Amygdala (tissue), 56 donors: ENCODE measurements at places on chromosomes 5 and 9.

DNA sequence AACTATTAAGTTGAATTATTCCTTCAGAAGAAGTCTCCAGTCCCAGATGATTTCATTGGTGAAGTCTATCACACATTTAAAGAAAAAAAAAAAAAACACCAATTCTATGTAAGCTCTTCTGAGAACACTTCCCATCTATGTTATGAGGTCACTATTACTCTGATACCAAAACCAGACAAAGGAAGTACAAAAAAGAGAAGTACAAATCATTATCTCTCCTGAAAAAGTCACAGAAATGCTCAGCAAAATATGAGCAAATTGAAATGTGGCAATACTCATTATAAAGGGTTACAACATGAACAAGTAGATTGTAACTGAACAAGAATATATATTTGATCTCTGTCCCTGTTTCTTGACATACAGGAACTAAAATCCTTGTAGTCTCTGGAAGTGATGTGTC lies 280.4 kb downstream of the TLE1 start:
- DNase-seq: no peak

DNA sequence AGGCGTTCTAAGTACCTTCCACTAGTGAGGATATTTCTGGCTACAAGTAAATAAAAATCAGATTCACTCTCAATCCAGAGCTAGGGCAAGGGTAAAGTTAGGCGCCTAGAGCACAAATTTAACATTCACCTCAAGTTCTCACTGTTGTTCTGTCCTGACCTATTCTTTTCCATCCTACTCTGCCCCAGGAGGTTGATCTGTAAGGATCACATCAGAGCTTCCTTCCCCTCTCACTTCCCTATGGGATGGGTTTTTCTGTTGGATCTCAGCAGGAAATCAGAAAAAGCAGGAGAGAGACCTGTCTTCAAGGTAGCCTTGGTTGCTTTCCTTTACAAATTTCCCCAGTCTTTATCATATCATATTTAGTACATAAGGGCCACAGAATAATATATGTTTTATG lies 316.7 kb downstream of the GABRG2 start:
- no peak for DNase-seq

GRCh38 chr9:91562416-91562815 lies 138.8 kb upstream of the NFIL3 start:
- no peak for DNase-seq

- DNase-seq: no peak
Observed at GRCh38 chr9:120378680-120379079, 201.3 kb downstream of the CDK5RAP2 start.

DNA sequence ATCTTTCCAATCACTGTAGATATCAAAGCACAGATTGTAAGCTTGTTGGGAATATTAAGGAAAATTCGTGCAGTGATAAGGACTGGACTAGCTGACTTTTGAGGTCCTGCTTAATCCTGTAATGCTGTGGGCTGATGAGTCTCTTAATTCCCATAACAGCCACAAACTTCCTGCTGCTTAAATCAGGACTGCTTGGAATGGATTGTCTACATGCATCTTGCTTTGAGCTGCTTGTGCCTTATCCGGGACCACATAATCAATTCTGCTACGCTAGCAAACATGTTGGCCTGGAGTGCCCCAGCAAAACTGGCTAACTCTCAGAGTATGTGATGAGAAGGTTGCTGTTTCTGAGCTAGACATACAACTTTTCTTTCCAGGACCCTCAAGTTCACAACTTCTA lies 79.6 kb downstream of the SNCAIP start:
- DNase-seq: no peak

- DNase-seq: no peak
Observed at GRCh38 chr5:137113161-137113560, 386.0 kb downstream of the SPOCK1 start.

DNA sequence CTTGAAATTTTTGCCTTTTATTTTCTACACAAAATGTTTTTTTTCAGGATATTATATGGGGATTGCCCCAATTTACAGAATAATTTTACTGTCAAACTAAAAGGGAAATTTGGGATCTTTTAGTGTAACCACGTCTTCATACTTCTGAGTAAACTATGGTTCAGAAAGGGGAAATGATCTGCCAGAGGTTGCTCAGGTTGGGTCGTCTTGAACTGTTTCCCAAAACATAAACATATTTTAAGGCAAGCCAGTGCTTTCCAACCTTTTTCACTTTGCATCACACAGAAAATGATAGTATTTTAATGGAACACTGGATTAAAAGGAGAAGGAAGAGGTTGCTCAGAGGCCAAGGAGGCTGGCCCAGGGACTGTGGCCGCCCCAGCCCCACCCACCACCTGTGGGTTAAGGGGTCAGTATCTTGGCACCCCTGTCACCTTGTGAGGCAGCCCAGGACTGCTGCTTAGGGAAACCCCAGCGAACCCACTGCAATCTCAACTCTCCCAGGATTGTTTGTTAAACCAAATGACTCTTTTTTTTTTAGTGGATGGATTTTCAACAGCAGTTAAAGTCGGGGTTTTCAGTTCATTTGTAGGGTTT lies 142.7 kb upstream of the DHFR start:
- DNase-seq: no peak

- no peak for DNase-seq
Observed at GRCh38 chr5:93583768-93584595, 960 bp downstream of the NR2F1 start.

DNA sequence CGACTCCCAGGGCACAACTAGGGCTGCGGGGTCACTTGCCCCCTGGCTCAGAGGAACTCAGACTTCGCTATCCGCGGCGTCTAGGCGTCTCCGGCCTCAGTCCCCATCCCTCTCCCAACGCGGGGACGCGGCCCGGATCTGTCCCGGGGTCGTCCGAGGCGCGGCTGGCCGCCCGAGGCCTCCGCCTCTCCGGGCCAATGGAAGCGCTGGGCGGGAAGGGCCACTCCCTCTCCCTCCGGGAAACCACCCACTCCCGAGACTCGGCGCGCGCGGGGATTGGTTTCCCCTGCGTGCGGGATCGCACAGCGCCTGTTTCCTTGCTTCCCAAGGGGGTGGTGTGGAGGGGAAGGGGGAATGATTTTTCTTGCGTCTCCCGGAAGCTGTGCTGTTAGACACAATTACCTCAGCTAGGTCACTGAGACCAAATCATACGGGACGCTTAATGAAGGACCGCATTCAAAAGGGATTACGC lies 38.3 kb downstream of the NR2F1 start:
- peak; percentile 82 for DNase-seq

DNA sequence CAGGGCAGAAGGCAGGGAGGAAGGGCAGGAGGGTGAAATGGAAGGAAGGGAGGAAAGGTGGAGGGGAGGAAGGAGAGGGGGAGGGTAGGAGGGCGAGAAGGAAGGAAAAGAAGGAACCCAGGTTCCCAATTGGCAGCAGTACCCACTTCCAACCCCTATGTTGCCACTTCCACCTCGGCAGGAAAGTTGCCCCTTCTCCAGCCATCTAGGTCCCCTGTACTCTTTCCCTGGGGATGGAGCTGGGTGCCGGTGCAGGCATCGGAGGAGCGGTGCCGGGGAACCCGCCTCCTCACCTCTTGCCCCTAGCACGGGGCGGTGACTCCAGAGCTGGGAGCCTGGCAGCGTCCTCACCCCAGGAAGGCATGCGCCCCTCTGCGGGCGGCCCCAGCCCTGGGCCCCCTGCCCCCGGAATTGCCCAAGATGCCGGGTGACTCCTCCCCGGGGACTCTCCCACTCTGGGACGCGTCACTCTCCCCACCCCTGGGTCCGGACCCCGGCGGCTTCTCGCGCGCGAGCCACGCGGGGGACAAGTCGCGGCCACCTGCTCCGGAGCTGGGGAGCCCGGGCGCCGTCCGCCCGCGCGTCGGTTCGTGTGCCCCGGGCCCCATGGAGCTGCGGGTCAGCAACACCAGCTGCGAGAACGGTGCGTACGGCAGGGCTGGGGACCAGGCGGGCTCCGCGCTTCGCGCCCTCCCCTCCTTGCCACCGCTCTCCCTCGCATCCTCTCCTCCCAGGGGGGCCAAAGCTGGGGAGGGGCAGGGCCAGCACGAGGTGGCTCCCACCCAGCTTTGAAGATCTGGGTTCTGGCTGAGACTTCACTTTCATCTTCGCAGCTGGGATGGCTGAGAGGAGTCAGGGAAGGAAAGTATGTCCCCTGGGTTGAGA lies at the start of gene NIPAL4:
Gene NIPAL4 (plus strand): TSS at position 499 of the 885 bp plus-strand sequence. CDS start 108 bp downstream, at position 607.
- no peak for DNase-seq

- no peak for DNase-seq
Observed at GRCh38 chr5:122738088-122738487, 36.8 kb upstream of the SNX2 start.

- no peak for DNase-seq
Observed at GRCh38 chr9:5561828-5562488, 51.6 kb downstream of the PDCD1LG2 start.

- no peak for DNase-seq
Observed at GRCh38 chr5:137572042-137572695, 73.0 kb upstream of the SPOCK1 start.

- DNase-seq: no peak
Observed at GRCh38 chr5:102819634-102820033, 64.5 kb downstream of the PAM start.

DNA sequence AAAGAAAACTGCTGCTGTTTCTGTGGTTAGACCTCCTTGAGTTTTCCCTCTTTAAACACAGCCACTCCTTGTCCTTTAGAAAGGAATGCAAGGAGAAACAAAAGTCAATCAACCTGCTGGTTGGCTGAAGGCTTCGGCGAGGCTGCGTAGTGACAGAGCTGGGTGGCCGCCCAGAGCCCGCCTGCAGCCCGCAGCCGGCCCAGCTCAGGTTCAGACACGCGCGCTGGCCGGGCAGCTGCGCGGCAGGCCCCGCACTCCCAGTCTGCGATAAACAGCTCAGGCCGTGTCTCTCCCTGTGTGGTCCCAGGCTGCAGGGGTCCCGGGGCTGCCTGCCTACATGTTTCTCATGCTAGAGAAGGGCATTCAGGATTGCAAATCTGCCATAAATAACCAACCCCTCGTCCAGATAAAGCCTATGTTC lies 115.4 kb downstream of the HSD17B3 start:
- no peak for DNase-seq

DNA sequence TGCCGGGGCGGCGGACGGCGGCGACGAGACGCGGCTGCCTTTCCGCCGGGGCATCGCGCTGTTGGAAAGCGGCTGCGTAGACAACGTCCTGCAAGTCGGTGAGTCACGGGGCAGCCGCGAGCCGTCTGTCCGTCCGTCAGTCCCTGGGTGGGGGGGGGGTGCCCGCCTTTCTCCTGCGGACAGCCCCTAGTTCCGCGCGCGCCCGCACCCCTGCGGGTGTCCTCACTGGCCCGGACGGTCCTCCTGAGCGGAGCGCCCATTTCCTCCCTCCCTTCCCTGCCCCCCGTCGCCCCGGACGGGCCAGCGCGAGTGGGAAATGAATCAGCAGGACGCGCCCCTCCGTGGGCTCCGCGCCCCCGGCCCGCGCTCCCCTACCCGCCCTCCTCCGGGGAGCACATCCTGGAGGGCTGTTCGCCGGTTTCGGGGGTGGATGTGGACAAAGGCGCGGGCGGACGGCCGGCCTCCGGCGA lies 828 bp downstream of the ZSWIM6 start:
- no peak for DNase-seq

- DNase-seq: no peak
Observed at GRCh38 chr5:56696900-56697299, 118.4 kb upstream of the MAP3K1 start.

DNA sequence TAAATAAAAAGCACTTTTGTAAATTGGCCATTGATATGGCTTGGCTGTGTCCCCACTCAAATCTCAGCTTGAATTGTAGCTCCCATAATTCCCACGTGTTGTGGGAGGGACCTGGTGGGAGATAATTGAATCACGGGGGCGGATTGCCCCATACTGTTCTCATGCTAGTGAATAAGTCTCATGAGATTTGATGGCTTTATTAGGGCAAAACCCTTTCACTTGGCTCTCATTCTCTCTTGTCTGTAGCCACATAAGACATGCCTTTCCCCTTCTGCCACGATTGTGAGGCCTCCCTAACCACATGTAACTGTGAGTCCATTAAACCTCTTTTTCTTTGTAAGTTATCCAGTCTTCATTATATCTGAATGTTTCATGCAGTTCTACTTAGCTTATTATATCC lies 153.2 kb downstream of the TARS1 start:
- no peak for DNase-seq

DNA sequence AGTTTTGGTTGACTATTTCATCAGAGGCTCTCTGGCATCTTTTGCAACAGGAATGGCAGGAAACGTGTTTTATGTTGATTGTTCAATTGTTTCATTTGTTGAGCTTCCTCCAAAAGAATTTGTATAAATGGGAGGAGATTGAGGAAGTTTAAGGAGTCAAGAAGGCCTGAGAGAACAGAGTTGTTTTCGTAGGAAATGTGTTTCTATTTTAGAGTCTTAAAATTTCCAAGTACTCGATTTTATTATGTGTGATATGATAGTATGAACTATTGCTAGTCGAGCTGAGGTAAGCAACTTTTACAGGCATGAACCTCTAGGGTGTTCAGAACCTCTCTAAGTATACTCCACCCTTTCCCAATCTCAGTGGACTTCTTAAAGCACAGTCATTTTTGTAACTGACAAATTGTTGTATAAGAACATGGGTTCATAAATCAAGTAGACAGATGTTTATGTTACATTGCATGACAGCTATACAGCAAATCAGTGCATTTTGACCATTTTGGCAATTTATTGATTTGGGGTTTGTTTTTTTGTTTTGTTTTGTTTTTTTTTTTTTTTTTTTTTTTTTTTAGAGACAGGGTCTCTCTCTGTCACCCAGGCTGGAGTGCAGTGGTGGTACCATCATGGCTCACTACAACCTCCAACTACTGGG lies 47.4 kb downstream of the POLK start:
- DNase-seq: no peak

- no peak for DNase-seq
Observed at GRCh38 chr5:133367984-133368383, 244.4 kb downstream of the FSTL4 start.

- DNase-seq: no peak
Observed at GRCh38 chr9:5025416-5025815, 40.3 kb downstream of the JAK2 start.

DNA sequence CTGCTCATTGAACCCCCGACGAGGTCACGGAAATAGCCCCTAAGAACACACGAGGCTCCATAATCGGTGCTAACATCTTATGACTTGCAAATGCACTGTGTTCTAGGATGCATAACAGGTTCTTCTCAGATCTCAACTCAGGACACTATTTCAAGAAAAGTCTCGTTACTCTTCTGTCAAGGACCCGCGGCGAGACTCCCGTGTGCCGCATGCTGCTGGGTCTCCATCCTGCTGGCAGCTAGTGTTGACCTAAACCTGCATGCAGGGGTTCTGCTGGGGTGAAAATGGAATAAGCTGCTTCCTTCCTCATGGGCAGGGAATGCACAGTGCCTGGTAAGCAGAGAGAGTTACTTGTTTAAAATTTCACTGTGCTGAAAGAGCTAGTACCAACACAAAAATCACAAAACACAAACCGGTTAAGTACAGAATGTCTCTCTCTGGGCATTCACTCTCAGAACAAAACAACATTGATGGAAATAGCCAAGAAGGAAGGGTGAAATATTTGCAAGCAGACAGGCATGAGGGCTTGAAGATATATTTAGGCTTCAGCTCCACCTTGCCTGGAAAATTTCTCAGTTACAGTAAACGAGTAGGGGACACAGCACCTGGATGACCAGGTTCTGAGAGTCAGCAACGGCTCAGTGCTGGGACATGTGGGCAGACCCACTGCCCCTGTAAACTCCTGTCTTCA lies 416.5 kb downstream of the GADD45G start:
- DNase-seq: no peak

- DNase-seq: no peak
Observed at GRCh38 chr9:98874721-98875255, 67.3 kb downstream of the GALNT12 start.

- DNase-seq: no peak
Observed at GRCh38 chr5:125153231-125153630, 406.8 kb upstream of the ZNF608 start.

GRCh38 chr5:77844623-77845323 lies 68.6 kb upstream of the TBCA start:
- no peak for DNase-seq

- DNase-seq: no peak
Observed at GRCh38 chr9:94785215-94786169, 59.0 kb downstream of the AOPEP start.
